ENCODE measurements at places on chromosomes 4 and X.

DNA sequence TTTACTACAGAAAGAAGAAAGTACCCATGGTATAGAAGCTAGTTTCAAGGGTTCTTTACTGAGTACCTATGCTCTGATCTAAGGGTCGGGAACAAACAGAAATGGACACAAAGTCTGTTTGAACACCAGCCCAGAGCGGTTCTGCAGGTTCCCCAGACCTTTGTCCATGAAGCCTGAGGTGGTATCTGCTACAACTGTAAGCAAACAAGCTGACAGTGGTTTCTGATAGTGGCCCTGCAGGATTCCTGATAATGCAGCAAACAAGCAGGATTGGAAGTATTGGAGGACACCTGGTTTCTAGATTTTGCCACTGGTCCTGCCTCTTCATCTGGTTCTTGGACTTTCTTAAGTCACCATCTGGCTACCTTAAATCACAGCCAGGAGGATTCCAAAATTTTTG is 23.7 kb downstream of the SMPX start:
- DNase-seq = no peak

- no peak for DNase-seq
These were observed 18.0 kb downstream of the PPEF1 start for GRCh38 chrX:18725310-18725943.

DNA sequence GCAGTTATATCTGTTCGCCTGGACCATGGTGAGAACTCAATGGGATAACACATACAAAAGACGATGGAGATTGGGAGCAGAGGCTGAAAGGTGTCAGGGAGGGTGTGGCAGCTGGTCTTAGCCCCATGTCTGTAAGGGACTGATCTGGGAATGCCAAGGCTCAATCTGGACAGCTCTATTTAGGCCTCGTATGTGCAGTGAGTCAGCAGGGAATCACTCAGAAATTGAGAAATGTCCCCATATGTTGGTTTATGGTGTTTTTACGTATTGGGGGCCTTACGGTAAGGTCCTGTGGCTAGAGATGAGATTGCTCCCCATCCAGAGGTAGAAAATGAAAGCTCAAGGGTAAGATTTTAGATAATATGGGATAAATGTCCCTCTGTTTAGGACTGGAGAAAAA is 71.4 kb upstream of the TTC29 start:
- no peak for DNase-seq

DNA sequence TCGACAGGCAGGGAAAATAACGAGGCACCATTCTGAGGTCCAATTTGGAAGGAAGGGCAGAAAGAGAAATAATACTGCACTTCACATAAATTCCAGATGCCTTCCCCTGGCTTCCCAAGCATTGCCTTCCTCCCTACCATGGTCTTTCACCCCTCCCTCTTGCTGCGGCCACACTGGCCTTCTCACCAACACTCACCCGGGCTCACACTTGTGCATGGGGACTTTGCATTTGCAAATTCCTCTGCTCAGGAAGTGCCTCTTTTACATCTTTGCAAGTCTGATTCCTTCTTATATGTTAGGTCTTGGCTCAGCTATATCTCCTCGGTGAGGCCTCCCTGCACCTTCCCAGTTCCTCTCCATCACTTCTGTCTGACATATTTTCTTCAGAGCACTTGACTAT is 199.4 kb downstream of the CHIC2 start:
- DNase-seq = no peak

- DNase-seq = peak; percentile 43
These were observed 48.2 kb downstream of the THAP9 start for GRCh38 chr4:82948647-82949204.

- peak; percentile 35 for DNase-seq
These were observed 1.7 kb upstream of the MAGEH1 start for GRCh38 chrX:55450259-55450658.

DNA sequence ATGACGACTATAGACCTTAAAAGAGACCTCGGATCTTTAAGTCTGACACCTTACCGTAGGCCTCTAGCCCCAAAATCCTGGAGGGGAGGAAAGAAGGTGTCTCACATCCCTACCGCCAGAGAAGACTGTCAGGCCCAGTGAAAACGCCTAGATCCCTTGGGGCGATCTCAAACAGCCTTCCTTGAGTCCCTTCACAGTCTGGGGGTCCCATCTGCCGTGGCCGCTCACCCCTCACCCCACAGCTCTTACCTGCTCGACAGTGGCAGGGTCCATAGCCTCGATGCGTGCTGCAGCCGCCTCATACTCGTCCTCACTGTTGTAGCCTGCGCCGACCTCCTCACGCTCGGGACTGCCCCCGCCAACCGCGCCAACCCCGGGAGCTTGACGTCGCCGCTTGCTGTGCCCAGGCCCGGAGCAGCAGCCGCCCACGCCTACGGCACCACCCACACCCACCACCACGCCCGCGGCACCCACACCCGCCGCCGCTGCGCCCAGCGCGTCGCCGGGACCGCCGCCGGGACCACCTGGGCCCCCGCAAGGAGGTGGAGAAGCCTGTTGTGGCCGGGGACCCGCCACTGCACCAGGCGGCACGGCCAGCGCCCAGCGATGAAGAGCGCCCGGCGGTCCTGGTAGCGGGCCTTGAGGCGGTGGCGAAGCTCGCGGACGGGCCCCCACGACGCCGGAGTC is 536 bp downstream of the OTUD5 start:
- DNase-seq = no peak

GRCh38 chr4:112105201-112105969 is 39.9 kb upstream of the FAM241A start:
- no peak for DNase-seq

- DNase-seq = no peak
These were observed 15.4 kb downstream of the AP1AR start for GRCh38 chr4:112247021-112247420.

- no peak for DNase-seq
These were observed 164.7 kb upstream of the LEF1 start for GRCh38 chr4:108333353-108333942.

GRCh38 chr4:6746721-6747293 is 30.8 kb downstream of the BLOC1S4 start:
- DNase-seq = peak; percentile 8

GRCh38 chr4:178599521-178599920 is 1157.3 kb upstream of the AGA start:
- DNase-seq = no peak

GRCh38 chr4:165288639-165289422 is 38.6 kb upstream of the MSMO1 start:
- DNase-seq = peak; percentile 81

DNA sequence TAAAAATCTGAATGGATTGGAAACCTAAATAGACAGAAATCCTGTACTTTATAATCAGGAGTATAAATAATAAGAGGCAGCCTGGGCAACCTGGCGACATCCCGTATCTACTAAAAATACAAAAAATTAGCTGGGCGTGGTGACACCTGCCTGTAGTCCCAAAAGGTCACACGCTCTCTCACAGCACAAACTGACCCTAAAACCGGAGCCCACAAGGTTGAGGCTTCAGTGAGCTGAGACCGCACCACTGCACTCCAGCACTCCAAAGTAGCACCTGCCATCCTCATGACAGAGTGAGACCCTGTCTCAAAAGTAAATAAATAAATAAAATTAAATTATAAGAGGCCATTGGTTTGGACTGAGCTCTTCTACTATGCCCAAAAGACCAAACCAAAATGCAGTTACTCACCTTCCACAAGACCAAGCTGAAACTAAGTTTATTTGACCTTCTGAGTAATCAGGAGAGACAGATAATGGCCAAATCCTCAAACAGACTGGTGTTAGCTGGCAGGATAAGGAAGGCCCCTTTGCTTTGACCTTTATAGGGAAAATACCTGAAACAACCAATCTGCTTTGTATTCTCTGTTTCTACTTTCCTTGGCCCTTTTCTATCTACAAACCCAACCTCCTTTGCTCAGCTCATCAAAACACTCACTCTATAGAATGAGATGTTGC is 3.2 kb upstream of the GRSF1 start:
- no peak for DNase-seq

DNA sequence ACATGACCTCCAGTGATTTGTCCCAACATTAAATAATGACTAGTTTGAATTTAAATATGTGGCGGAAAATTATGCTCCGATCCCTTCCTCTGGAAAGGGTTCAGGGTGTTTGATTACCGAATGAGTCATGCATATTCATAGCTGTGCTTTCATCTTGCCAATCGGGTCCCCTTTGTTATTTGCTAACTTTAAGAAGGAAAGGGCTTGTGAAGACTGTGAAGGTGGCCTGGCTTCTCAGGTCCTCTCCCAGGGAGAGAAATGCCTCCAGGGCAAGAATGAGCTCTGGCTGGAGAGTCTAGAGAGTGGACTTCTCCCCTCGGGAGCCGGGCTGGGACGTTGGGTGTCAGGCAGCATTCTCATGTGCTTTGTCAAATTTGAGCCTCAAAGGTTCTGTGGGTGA is 155.5 kb upstream of the PSAPL1 start:
- no peak for DNase-seq

DNA sequence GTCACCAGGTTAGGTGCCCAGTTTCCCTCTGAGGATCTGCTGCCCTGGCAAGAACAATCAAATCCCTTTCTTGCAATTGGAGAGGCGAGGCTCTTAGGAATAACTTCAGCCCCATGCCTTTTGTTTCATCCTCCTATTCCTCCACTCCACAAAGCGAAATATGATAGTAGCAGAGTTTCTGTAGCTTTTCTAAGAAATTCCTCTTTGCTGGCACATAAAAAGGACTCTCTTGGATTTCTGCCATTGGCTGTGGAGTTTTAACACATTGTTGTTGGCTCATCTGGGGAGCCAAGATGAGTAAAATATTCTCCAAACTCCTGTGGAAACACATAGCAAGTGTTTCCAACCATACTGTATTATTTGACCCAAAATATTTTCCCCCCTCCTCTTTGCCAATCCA is 11.0 kb upstream of the ADGRG2 start:
- DNase-seq = peak; percentile 46

- no peak for DNase-seq
These were observed 132.0 kb upstream of the ATP6AP2 start for GRCh38 chrX:40448793-40449192.

DNA sequence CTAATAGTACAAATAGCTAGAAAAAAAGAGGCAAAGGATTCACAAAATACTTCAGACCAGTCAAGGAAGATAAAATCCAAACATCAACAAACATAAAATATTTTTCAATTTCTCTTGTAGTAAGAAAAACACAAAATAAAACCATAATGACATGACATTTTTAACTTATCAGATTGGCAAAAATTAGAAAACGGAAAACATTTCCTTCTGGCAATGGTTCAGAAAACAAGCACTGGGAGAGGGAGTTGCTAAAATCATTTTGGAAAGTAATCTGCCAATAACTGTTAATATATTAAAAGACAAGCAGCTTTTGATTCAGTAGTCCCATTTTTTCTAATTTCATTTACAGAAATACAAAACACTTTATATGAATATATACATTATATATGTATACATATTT is 26.1 kb downstream of the TKTL2 start:
- peak; percentile 6 for DNase-seq

GRCh38 chrX:89033723-89034122 is 286.7 kb downstream of the CPXCR1 start:
- no peak for DNase-seq

GRCh38 chrX:148037020-148037419 is 55.9 kb downstream of the FMR1NB start:
- DNase-seq = no peak

DNA sequence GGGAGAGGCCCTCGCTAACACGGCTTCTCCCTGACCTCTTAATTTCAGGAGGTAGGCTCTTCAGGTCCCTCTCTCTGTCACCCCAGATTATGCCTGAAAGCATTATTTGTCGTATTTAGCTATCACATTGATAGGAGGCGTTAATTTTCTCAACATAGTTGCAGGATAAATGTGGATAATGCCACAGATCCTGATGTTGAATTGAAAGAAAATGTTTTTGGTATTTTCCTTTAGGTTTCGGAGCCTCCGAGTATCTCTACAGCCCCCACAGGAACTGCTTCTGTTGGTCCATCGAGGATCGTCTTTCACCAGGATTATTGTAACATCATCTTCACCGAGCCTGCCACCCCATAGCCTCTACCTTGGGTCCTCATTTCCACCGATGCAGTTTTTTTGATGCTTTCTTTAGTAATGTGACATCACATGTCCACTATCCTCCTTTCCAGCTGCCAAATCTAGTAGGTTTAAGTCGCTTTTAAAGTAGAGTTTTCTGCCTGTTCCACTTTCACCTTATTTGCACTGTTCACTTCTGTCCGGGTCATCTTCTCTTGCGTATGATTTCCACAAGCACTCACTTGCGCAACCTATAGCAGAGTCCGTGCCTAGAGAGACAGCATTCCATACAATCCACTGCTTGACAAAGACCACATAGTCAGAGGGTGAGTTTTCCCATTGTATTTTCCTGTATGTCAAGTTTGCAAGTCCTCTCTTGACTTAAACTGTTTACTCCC is 665 bp downstream of the TIGD2 start:
- peak; percentile 85 for DNase-seq

DNA sequence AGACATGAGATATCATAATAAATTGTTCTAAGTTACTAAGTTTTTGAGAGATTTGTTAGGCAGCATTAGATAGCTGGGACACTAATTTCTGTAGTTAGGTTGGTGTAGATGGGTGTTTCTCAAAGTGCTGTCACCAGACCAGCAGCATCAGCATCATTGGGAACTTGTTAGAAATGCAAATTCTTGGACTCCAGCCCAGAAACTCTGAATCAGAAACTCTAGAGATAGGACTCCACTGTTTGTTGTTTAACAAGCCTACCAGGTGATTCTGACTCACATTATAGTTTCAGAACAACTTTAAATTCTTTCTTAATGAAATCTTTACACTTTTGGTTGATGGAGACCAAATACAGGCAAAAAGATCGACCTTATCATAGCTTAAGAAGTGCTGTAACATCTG is 173.7 kb downstream of the PABPC4L start:
- peak; percentile 16 for DNase-seq

- DNase-seq = no peak
These were observed 106.1 kb downstream of the MSL3 start for GRCh38 chrX:11864171-11864570.

DNA sequence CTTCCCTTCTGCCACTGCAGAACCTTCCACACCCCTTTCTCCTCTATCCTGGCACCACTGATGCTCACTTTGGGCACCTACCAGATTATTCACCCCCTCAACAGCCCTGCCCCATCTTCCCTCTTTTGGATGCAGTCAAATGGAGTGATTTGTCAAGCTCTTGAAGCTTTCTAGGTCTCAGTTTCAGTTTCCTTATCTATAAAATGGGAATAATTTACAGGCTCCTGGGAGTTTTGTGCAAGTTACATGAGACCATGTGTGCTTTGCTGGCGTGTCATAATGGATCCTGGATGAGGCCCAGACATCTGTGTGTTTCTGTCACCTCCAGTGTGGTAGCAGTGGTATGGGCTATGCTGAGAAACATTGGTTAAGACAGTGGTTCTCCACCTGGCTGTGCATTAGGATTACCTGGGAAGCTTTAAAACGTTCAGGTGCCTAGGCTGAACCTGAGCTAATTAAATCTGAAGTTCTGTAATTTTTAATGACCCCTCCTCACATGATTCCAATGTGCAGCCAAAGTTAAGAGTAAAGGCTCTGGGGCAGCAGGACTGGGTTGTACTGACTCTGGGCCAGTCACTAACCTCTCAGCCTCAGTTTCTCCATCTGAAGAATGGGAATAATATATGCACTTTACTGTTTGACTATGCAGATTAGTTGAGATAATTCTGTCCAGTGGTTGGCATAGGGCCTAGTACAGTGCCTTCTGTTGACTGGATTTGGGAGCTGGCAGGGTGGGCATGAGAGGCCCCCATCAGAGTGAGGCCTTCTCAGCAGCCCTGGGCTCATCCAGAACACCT is 6.8 kb upstream of the MGST2 start:
- DNase-seq = no peak
